CD4-positive, alpha-beta T cell treated with Interleukin-6 for 4 hours (primary cell): ENCODE measurements at places on chromosomes 5 and 9.

GRCh38 chr9:4386819-4387218 is 87.0 kb upstream of the GLIS3 start:
- DNase-seq, result no peak

DNA sequence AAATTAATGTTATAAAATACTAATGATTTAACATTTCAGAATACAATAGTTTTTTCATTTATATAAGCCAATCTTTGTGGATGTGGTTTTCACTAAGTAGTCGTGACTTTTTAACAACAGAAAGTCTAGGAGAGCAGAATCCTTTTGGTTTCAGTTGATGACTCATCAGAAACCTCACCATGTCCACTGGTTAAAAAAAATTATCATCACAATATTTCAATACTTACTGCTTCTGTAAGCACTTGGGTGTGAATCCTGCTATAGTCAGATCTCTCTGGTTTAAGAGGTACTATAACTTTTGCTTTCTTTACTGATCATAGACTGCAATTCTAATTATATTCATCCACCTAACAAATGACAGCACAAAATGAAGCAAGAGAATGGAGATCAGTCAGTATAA is 77.2 kb downstream of the MRPS30 start:
- DNase-seq, result no peak

GRCh38 chr5:133249593-133249992 is 197.8 kb downstream of the HSPA4 start:
- DNase-seq, result no peak

DNA sequence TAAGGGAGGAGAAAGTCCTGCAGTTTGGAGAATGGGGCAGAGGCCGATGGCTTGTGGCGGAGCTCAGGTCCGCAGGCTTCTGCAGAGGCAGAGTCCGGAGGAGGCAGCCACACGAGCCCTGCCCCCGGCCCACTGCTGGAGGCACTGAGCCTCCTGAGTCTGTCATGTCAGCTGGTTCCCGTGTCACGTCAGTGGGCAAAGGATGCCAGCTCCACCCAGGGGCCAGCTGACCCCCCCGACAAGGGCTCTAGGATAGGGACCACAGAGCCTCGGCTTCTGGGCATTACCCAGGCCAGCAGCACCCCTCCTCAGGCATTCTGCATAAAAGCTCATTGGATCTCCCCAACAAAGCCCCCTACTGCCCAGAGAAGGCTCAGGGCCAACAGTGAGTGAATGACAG is 8.5 kb downstream of the SH3PXD2B start:
- DNase-seq, result no peak

DNA sequence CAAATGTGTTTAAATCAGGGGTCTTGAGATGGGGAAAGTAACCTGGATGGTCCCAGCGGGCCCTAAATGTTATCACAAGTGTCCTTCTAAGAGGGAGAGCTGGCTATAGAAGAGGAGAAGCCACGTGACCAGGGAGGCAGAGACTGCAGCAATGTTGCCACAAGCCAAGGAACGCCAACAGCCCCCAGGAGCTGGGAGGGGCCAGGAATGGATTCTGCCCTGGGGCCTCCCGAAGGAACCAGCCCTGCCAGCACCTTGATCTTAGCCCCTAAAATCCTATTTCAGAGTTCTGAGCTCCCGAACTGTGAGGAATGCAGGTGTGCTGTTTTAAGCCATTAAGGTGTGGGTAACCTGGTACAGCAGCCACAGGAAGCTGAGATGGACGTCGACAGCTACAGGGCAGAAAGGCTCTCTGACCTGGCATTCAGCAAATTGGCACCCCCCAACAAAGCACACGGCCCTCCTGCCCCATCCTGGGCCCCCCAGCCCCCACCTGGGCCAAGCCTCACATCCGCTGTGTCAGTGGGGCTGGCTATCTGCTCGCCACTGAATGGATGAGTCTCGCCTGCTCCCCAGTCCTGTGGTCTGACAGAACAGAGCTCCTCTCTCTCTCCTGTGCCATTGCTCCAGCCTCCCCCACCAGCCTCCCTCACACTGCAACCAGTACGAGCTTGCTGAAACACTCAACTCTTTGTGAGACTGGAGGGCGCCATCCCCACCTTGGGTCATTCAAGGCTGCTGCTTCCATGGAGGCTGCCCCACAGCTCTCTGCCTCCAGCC is 78.8 kb downstream of the ADAMTS2 start:
- no peak for DNase-seq

- DNase-seq, result no peak
These were observed 56.1 kb downstream of the LRRTM2 start for GRCh38 chr5:138819081-138819480.

GRCh38 chr9:113823421-113823820 is 52.7 kb upstream of the ZNF618 start:
- no peak for DNase-seq

DNA sequence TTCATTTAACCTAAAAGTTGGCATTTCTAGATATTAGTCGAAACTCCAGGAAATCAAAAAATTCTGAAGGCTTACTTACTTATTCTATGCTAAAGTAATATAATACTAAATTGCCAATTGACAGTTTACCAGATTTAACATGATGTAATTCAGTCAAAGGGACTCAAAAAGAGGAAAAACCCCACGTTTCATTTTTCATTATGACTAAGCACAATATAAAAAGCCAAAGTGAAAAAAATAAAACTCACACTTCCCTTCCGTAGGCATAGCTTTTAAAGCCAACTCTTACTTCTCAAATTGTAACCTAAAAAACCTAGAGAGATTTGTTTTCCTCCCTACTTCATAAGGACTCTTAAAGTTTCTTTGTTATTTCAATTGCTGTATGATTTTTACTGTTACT is 146.6 kb downstream of the RAPGEF6 start:
- DNase-seq, result no peak
